ENCODE measurements at places on chromosomes 5 and 9.

DNA sequence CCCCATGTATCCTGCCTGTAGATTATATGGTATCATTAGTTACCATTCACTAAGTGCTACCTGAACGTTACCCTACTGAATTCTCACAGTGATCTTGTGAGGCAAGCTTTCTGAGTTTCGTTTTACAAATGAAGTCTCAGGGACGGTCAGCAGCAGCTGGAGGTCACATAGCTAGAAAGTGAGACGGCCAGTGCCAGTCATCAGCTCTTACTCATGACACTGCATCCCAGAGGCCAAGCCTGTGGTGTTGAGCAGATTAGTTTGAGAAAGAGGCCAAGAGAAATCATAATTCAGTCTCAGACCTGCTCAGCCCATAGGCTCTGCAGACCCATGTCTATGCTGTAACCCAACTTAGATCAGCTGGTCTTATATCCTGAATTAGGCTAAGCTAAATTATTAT lies 95.7 kb upstream of the EGFLAM start:
- no peak for DNase-seq

DNA sequence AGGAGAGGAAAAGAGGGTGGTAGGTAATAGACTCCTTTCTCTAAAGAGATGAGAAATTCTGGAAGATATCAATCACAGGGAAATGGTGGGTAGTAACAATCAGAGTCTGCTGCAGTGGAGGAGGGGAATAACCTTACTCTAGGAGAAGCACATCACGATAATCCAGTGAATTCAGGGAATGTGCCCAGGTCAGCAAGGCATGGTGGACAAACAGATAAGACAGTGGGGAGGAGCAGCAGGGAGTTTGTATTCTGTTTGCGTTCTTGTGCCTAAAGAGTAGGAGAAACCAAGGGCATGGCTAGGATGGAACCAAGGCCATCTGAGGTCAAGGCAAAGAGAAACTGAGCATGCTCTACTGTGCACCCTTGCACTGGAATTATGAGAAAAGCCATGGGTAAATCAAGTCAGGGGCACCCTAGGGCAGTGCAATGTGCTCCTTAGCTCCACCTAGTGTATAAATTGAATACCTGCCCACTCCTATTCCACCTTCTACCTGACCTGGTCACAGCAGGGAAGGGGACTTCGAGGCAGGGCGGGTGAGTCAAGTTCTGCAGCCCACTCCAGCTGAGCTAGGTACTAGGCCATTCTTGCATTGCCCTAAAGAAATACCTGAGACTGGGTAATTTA lies 31.6 kb downstream of the RETREG1 start:
- DNase-seq: no peak

DNA sequence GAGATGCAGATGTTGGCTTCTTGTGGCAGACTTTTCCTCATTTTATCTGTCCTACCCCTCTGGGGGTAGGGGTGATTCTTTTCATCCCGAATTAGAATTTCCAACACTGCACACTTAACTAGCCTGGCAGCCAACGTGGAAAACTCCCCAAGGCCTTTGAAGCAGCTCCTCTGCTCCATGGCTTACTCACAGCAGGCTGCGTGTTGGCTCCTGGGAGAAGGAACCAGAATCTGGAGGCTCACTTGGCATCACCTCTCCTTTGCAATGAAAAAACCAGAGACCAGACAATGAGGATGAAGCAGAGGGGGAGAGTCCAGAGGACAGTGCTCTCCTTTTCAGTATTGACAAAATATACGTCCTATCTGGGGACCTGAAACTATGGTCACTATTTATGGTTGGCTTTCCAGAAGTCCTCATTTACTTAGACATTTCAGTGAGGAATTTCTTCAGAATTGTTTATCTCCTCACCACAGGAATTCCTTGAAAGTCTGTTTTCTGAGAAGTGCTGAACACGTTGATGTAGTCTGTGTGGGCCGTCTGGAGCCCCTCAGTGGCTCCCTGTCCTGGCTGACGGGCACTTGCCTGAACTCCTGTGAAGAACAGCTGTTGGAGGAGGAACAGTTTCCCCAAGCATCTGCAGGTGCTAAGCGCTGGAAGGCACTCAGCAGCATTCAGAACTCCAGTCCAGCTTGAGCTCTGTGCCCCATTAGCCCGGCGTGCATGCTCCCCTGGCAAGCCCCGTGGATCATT lies 231.3 kb downstream of the RFK start:
- no peak for DNase-seq

DNA sequence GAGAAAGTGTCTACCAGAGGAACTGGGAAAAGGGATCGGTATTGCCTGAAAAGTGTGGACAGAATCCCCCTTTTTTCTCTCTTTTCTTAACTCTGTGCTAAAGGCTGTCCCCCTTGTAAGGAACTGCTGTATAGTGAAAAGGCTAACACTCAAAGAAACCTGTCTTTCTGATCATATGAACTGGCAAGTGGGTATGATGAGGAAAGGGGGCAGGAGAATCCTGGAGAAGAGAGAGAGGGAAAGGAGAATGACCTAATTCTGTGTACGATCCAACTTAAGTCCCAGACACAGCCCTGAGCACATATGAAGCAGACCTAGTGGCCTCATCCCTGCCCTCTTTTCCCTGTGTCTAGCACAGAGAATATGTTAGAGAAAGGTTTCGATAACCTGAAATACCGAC lies 967 bp downstream of the ANKRD31 start:
- no peak for DNase-seq

DNA sequence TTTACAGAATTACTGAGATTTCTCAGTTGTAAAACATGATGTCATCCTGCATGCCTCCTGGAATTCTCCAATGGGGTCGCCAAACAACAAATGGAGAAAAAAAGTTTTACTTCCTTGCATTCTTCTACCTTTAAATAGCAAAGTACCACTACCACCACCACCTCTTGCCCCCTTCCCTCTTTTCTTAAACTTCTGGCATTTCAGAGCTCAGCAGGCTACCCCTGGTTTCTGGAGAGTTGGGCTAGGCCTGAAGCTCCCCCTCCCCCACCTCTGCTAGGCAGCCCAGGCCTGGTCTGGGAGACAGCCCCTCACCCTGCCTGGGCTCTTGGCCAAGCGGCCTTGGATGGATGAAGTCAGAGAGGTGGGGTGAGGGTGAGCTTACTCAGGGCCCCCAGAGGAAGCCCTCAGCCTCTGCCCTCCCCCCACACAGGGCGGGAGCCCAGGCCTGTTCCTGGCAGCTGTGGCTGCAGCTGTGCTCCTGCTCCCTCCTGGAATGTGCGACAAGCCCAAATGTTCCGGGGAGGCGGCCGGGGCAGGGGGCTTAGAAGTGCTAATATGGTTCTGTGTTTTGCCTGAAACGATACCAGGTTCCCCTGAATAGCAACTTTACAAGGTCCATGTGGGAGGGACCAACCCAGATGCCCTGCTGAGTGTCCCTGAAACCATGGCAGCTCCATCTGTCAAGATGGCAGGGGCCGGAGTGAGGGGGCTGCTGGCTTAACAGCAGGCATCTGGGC lies 6.0 kb upstream of the CCIN start:
- DNase-seq: no peak

DNA sequence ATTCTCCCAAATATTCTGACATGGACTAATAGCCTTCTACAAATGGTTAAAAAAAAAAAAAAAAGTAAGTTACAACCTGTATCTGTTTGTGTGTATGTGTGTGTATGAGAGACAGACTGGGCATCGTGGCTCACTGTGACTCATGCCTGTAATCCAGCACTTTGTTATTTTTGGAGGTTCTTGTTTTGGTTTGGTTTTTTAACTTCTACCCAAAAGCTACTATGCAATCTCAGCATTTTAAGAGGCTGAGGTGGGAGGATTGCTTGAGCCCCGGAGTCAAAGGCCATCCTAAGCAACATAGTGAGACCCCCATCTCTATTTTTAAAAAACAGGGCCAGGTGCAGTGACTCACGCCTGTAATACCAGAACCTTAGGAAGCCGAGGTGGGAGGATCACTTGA lies 17.6 kb upstream of the HAVCR1 start:
- DNase-seq: peak; percentile 6

DNA sequence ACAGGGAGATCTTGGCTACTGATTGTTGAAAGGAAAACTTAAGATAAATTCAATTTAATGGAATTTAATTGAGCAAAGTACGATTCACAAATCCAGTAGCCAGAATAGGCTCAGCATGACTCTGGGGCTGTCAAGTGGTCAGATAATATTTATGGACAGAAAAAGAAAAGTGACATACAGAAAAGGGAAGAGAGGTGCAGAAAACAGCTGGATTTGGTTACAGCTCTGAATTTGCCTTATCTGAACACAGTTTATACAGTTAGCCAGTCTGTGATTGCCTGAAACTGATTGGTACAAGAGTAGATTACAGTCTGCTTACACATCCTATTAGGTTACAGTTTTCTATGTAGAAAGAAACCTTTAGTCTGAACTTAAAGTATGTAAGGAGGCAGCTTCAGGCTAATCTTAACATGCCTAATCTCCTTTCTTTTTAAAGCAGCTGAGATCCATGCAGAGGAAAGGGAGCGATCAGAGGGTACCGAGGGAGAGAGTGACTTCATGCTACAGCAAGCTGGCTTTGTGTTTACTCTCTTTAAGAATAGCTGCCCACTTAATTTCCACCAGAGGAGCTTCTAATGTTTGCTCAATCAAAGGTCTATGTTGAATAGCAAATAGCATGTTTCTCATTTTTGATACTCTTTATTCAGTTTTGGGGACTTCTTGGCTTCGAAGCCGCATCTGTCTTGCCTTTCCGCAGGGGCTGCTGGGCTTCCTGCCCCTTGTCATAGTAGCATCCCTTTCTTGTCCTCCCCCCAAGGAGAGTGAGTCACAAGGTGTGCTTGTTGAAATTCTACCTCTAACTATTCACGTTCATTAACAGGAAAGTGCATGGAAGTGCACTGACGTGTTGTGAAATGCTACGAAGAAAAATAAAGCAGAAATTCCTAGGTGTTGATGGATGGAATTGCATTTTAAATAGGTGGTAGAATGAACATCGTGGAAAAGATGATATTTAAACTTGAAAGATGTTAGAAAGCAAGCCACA lies 761.2 kb downstream of the TAF11L14 start:
- DNase-seq: no peak

- no peak for DNase-seq
Measured at GRCh38 chr5:114339108-114339507, 22.8 kb upstream of the KCNN2 start.

DNA sequence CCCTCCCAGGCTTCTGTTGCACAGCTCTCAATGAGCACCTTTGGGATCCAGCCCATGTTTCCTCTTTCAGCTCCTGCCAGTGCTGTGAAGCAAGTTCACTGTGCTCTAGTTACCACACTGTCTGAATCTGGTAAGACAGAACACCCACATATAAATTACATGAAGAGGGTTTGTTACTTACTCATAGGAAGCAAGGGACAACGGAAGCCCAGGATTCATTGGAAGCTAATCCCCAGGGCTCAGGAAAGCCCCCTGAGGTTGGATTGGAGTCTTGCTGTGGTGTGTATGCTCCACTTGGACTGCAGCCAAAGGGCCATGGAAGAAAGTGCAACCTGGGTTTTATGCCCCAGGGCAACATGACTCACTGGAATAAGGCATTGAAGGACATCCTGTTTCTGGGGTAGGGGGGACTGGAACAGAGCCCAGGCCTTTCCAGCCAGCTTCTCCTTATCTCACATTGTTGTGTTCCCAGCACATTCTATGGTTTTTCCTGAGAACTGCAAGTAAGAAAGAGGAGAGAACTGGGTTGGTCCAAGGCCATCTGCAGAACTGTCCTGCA lies 15.6 kb upstream of the CLK4 start:
- peak; percentile 68 for DNase-seq

DNA sequence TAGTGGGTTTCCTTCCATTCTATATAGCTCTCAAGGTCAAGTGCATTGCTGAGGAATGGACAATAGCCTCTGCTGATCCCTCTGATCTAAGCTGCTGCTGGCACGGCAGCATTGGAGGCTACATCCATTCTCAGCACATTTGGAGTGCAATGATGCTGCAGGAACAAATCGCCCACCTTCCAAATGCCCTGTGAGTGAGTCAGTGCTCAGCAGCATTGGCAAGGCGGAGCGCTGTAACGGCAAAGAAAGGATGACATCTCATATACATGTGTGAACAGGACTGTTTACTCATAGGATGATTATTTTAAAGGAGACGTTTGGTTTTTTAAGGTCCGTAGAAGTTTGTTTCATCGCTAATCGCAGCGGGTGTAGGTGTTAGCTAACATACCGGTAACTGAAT lies 408.7 kb downstream of the ARHGEF28 start:
- DNase-seq: no peak

DNA sequence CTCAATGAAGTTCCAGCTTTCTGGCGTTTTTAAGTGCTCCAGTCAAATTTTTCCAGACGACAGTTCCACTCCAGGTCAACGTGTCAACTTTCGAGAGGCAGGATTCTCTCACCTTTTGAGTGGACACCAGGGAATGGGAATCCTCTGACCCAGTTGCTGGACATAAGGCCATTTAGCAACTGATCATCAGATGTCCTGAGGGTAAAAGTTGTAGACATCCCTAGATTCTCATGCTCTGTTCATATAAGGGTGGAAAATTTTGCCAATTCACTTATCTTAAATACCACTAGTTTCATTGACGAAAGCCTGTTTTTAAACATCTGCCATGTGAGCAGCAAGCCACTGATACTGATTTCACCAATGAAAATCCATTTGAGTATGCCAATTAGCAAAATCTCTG lies 275.5 kb downstream of the MAST4 start:
- DNase-seq: no peak

DNA sequence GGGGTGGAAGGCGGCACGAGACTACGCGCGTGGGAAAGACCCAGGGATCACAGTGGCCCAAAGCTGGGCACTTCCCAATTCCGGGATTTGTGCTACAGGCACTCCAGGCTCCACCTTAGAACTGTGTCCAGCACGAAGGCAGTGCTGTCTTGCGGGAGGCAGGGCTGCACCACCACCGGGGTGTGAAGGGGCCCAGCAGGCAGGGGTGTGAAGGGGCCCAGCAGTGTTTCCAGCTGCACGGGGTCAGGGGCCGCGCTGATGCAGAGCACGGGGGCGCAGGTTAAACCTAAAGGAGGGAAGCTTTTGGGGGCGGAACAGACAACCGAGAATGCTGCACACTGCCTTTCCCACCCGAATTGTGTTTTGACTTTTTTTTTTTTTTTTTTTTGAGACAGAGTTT lies 1.1 kb upstream of the PDCD6 start:
- no peak for DNase-seq

DNA sequence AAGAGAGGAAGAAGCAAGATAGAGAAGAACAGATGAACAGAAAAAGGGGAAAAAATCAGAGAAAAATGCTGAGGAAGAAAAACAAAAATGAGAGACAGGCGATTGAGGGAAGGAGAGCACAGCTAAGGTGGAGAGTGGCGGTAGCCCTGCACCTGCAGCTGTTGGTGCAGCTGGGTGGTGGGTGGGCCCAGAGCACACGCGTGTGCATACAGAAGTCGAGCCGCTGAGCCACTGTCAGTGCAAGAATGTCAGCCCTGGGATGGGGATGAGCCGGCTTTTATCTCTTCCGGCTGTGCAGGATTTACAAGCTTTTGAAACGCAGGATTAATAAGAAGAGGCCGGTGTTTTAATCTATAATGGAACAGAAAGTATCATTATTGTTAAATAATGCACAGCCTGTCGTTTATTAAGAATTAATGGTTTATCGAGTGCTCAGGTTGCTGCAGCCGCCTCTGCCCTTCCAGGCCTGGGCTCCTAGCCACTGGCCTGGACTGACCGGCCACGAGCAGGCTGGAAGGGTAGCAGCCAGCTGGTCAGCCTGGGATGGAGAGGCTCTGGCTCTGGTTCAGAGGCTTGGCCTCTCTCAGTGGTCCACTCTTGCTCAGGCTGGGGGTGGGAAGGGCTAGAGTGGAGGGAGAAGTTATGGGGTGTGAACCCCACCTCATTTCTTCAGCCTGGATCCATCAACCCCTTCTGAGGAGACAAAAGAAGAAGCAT lies 68.7 kb downstream of the PCDH1 start:
- DNase-seq: no peak

GRCh38 chr5:10564838-10565784 lies 1.2 kb downstream of the ANKRD33B start:
- DNase-seq: peak; percentile 63

GRCh38 chr5:148979083-148979723 lies 83.7 kb downstream of the SH3TC2 start:
- DNase-seq: no peak

Data from suppressor macrophage treated with lipopolysaccharide for 1 hour (primary cell).